ENCODE measurements at places on chromosomes 5 and 9.

DNA sequence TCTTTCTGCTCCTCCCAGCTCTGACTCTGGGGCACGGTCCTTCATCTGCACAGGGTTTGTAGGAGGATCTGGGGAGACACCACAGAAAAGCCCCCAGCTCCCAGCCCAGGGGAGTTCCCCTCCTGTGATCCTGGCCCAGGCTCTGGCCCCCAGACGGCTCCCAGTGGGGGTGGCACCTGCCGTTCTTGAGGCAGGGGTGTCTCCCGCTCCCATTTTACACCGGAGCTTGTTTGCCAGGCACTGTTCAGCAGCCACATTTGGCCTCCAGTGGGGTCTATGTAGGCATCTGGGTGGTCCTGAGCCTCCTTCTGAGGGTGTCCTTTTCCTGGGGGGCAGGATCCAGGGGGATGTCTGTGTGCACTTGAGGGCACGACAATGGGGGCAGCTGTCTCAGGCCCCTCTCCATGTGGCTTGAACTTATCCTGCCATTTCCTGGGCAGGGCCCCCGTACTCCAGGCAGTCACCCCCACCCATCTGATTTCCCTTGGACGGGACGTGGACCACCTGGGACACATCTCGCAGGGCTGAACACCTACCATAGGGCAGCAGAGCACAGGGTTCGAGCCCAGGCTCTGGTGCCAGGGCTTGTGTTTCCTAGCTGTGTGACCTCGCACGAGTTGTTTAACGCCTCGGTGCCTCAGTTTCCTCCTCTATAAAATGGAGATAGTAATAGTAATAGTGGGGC is 275.0 kb upstream of the MVB12B start:
- DNase-seq: no peak

DNA sequence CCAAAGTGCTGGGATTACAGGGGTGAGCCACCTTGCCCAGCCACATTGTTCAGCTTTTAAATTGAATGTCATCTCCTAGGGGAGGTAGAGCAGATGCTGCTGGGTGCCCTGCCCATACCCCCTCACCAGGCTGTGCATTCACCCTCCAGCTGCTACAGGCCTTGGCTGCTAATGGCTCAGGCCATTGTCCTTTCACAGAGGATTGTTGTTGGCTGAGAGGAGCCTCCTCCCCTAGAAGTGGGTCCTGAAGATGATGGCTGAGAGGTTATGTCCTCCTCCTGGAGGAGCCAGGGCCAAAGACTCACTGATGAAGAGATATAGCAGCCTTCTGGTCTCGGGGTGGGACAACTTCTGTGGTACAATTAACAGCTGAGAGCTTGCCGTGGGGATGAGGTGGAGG is 74.6 kb downstream of the PHAX start:
- DNase-seq: no peak

GRCh38 chr9:72858089-72858912 is 94.6 kb downstream of the ALDH1A1 start:
- DNase-seq: no peak

DNA sequence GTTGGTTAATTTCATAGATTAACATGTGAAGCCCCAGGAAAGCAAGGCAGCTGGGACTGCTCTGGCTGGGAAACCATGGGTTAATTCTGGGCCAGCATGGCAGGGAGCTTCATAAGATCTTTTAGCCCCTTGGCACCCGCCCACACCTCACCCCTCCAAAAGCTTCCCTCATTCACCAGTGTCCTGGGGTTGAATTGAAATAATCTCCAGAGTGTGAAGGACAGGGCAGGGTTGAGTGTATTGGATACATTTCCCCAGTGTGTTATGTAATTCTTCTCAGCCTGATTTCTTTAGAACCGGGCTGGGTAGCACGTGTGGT is 19.4 kb downstream of the WNT8A start:
- DNase-seq: no peak

GRCh38 chr5:60577116-60577515 is 122.8 kb downstream of the DEPDC1B start:
- no peak for DNase-seq

- no peak for DNase-seq
These were observed 74.5 kb downstream of the XRCC4 start for GRCh38 chr5:83151821-83152220.
